Right forelimb (tissue), 1 donor: ENCODE measurements at places on chromosomes 1 and 21.

DNA sequence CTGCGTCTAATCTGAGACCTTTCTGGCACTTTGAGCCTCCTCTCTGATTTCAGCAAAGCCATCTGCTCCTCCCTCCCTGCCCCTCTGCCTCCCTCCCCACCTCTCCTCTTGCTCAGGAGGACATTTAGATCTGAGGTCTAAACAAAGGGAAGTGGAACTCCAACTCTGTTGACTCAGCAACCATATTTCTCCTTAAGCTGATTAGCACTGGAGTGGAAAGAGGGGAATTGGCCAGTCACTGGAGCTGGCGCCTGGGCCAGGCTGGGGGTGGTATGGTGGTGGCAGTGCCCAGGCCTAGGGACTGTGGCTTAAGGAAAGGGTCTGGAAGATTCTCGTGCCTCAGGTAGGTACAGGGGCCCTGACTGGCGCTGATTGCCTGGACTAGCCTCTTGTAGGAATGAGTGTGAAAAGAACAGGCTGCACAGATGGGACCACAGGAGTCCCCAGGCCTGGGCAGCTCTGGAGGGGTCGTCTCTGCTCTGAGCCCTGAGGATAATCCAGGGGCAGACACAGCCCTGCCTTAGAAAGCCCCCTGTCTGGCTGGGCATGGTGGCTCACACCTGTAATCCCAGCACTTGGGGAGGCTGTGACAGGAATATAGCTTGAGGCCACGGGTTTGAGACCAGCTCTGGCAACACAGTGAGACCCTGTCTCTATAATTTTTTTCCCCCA is 11.9 kb downstream of the SH2D2A start:
- DNase-seq: no peak

- no peak for DNase-seq
Measured at GRCh38 chr1:59509341-59509875, 212.5 kb downstream of the FGGY start.

DNA sequence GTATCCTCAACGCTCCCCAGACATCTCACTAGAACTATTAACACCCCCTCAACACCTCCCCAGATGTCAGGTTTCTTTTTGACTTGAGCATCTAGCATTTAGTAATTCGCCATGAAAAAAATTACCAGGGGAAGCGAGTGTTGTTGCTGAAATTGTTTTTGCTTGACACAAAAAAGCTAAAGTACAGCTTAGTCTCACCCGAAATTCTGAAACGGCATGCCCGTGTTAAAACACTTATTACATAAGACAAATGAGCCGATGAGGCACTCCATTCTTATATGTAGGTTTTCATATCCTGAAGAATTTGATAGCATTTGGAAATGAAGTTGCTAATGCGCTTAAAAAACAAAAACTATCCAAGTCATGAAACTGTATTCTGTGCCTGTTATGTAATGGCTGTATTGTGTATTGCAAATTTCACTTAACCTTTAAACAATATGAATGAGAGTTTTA is 1.3 kb upstream of the NRIP1 start:
- no peak for DNase-seq

DNA sequence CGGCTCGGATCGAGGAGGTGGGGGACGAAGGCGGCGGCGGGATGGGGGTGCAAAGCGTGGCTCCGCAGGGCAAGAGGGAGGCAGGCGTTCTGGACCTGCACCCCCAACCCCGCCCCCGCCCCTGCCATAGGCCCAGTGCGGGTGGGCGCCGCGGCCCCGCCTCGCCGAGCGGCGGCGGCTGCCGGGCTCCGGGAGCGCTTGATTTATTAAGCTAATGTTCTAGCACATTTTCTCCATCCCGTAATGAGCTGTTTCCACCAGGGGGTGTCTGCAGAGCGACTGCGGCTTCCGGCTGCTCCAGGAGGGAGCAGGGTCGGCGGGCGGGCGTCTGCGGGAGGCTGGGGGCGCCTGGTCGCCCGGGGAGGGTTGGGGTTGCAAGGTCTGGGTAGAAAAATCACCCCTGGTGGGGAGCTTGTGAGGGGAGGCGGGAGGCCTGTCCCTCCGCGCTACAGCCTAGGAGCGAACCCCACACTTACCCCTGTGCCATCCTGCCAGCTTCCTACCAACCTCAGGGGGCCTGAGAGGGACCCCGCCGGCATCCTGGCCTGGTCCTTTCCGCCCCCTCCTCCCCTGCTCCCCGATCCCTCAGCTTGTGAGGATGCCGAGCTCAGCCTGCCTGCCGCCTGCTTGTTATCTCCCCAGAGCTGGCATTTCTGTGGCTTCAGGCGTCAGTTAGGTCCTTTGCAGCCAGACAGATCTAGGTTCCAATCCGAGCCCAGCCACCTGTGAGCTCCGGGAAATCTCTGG is 48.5 kb upstream of the ACOT11 start:
- peak; percentile 57 for DNase-seq

DNA sequence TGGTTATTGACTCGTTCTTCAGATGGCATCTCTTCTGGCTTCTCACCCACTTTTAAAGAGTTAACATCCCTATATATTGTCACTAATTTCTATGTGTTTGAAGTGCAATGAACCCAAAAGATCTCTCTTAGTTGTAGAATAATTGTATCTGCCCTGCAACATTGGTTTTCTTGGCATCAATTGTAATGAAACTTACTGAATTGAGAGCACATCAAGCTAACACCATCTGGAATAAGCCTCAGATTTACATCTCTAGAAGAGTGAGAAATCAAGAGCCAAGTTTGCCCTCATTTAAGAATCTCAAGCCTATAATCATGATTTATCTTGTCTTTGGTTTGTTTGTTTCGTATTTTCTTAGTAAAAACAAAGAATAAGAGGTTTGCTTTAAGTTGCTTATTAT is 372.6 kb upstream of the LRRC7 start:
- DNase-seq: no peak

- no peak for DNase-seq
Measured at GRCh38 chr1:40803447-40803846, 19.9 kb downstream of the KCNQ4 start.

DNA sequence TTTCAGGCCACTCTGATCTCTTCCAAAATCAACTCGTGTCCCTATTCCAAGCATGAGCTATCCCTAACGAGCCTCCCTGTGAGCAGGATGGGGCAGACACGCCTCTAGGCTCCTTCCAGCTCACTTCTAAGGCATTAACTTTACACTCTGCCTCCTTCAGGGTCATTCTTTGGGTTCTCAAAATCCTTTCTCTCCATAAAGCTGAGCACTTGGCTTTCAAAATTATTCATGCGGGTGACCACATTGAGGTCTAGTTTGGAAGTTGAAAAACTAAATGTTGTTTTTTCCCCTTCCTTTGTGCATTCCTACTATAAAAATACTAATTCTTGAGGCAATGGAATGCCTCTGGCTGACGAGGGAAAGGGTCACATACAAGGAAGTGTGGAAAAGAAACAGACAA is 33.5 kb upstream of the BMP8B start:
- no peak for DNase-seq

GRCh38 chr1:84603941-84604830 is 29.9 kb upstream of the CTBS start:
- DNase-seq: no peak

- no peak for DNase-seq
Measured at GRCh38 chr1:149962039-149962647, 25.5 kb upstream of the MTMR11 start.

- DNase-seq: peak; percentile 67
Measured at GRCh38 chr1:205988585-205988995, 14.6 kb downstream of the RAB7B start.

- no peak for DNase-seq
Measured at GRCh38 chr1:19411612-19412011, 73.7 kb downstream of the CAPZB start.

DNA sequence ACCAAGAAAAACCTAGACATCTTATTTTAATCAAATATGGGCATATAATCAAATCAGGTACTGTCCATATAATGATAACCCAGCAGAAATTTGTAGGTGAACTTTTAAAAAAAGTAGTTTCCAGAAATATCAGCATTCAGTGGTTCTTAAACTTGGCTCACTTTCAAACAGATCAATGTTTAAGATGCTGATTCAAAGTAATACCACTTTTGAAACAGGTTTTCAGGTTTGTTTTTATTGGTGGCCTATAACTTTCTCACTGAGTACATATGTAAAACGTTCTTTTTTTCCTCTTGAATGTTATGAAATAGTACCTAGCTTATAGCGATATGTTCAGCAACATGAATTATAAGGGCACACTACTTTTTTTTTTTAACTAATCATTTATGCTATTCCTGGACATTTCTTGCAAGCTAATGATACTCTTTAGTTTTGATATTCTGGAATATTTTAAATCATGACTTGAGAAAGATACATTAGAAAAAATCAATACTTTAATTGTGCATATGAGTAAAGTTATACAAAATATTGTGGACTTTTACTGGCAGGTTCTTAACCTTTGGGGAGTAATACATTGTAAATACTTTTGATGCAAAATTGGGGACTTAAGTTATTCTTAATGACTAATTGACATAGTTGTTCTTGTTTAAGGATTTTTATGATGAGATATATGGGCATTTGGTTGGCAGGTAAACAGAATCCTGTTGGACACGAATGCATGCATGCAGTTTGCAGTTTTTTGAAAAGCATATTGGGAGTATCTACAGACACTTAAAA is 3.0 kb downstream of the NFIA start:
- no peak for DNase-seq

DNA sequence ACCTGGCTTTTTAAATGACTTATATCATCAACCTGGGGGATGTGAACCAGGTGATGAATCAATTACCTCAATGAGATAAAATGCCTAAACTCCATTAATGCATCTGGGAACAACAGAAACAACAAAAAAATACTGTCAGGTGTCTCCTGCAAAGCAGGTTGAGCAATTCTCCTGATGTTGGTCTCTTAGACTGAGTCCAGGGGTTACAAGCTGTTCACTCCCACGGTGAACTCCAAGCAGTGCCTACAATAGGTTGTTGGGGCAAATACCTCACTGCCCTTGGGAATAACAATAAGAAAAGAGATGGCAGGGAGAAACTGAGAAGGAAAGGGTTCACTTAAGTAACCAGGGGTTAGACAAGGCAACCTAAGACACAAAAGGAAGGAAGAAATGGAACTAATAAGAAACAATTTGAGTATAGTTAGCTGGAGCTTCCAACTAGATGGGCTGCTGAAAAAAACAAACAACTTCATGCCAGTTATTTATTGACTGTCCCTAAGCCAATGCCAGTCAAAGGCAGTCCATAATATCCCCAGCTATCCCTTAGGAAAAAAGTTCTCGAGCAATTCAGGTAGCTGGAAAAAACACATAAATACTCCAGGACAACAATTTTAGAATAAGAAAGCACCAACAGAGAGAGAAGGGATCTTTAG is 97.6 kb upstream of the MAGI3 start:
- DNase-seq: no peak

DNA sequence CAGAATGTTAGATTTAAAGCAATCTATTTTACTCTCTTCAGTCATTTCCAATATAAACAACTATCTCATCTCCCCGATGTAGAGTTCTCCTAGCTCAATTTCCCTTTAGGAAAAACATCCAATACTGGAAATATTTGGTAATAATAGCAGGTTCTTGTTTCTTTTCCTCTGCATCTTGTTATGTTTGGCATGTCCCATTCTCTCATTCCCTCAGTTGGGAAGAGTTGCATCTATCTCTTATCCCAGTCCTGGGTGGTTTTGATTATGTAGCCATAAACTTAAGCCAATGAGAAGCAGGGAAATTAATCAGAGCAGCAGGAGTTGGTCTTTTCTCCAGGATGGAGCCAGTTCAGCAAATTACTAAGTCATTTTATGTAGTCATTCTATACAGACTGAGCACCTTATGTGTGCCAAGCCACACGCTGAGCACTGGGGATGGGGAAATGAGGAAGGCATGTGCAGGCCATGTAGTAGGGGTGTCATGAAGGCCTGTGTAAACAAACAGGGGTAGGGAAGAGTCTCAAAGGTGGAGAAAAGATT is 418.2 kb upstream of the NFIA start:
- no peak for DNase-seq

GRCh38 chr1:24392604-24392946 is 21.0 kb downstream of the STPG1 start:
- no peak for DNase-seq

- DNase-seq: no peak
Measured at GRCh38 chr21:37220433-37220980, 46.6 kb downstream of the VPS26C start.

DNA sequence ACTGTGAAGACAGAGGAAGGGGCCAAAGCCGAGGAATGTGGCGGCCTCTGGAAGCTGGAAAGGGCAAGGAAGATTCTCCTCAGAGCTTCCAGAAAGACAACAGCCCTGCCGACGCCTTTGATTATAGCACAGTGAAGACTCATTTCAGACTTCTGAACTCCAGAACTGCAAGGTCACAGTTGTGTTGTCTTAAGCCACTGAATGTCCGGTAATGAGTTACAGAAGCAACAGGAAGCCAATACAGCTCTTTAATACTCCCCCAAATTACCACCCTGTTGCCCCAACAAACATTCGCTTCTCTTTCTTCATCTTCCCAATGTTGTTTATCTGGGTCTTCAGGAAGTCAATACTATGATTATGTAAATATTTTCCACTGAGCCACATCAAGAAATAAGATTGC is 44.0 kb downstream of the ETS2 start:
- no peak for DNase-seq

DNA sequence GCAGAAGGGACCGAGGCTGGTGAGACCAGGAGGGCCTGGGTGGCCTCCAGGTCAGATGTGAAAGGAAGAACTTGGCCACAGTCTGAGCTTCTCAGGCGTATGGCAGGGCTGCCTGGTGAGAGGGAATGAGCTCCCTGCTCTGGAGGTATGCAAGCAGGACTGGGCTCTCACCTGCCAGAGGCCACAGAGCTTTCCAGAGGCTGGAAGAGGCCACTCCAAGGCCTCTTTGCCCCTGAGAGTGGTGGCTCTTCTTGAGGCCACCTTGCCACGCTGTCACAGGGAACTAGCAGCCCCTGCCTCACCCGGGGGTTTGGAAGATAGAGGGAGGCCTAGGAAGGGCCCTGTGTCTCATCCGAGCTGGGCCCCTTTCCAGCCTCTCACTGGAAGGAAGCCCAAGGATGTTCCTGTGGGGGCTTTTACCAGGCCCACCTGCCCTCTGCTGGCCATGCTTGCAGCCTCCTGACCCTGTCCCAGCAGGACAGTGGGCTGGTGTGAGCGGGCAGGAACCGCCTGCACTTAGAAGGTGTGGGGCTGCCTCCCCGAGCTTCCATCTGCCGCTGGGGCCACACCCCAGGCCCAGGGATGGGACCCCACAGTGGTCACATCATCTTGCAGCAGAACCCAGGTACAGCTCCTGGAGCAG is 10.0 kb downstream of the PCSK9 start:
- DNase-seq: no peak

GRCh38 chr1:224065455-224065854 is 48.5 kb upstream of the FBXO28 start:
- no peak for DNase-seq

DNA sequence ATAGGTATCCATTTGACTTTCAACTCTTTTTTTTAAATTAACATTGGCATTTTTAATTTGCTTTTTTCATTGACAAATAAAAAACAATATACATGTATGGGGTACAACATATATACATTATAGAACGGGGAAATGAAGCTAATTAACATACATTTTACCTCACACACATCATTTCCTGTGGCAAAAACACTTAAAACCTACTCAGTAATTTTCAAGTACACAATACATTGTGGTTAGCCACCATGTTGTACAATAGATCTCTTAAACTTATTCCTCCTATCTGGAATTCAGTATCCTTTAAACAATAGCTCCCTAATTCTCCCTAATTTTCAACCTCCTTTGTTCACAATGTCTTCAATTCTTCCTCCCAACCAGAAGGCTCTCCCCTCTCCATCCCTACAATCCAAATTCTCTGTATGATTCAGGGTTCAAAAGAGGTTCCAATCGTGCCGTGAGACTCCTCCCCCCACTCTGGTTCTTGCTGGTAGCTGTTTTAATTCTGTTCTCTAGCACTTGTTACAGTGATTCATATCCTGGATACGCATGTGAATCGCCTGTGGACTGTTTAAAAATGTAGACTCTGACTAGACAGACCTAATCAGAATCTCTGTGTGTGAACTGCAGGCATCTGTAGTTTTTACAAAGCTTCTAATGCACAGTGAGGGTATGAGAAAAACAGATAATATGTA is 87.6 kb upstream of the DUSP10 start:
- no peak for DNase-seq
